ENCODE measurements at places on chromosomes 5 and 9.

- DNase-seq, result no peak
These were observed 508 bp upstream of the SNCAIP start for GRCh38 chr5:122311497-122311960.

DNA sequence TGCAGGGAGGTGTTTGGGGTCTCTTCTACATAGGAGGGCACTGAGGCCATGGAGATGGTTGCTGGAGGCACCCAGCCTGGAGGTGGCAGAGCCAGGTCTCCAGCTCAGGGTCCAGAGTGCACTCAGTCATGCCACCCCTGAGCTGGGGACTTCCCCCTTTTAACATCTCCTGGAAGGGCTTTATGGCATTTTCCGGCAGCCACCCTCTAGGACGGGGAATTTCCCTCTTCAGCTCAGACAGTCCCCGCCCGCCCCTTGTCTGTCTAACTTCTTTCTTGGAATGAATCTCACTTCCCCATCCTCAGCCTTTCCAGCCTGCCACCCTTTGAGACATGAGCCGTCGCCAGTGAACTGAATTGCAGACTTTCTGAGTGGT lies 49.9 kb downstream of the COL15A1 start:
- no peak for DNase-seq

DNA sequence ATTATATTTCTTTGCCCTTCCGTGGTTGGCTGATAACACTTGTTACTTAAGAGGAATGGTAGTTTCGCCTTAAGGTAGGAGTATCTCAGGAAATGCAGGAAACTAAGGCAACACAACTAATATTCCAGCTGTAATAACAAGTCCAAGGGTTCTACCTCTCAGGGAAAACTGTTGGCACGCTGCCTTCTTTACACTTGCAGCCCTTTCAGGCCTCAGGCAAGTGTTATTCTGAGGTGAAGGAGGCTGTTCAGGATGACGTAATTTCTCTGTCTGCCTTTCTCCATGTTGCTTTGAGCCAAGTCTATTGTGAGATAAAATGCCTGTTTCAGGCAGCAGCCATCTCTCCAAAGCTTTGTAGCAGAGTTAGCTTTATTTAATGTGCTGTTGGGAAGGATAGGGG lies 38.0 kb downstream of the VCAN start:
- DNase-seq, result no peak

DNA sequence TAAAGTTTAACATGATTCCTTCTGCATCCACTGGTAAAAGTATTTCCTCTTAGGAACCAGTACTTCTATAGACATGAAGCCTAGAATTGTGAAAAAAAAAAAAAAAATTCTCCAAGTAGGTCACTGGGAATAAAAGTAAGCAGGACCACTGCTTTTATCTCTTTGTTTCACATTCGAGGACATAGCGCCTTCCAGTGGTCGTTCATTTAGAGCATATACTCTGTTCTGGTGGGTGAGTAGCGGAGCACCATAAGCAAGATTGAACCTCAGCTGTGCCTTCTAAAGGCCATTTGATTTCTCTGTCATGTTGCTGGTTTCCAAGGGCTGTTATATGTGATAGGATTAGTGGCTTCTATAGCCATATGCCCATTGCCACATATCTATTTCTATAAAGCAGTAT lies 393.1 kb downstream of the TMEM232 start:
- DNase-seq, result no peak

DNA sequence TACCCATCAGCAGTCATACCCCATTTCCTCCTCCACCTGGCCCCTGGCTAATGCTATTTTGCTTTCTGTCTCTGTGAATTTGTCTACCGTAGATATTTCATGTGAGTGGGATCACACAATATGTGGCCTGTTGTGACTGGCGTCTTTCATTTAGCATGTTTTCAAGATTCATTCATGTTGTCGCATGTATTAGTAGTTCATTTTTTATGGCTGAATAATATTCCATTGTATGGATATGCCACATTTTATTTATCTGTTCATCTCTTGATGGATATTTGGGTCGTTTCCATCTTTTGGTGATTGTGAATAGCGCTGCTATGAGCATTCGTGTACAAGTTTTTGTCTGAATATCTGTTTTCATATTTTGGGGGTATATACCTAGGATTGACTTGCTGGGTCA lies 33.9 kb downstream of the PSD2 start:
- no peak for DNase-seq

- DNase-seq, result no peak
These were observed 93.6 kb downstream of the MED27 start for GRCh38 chr9:131986089-131986488.

DNA sequence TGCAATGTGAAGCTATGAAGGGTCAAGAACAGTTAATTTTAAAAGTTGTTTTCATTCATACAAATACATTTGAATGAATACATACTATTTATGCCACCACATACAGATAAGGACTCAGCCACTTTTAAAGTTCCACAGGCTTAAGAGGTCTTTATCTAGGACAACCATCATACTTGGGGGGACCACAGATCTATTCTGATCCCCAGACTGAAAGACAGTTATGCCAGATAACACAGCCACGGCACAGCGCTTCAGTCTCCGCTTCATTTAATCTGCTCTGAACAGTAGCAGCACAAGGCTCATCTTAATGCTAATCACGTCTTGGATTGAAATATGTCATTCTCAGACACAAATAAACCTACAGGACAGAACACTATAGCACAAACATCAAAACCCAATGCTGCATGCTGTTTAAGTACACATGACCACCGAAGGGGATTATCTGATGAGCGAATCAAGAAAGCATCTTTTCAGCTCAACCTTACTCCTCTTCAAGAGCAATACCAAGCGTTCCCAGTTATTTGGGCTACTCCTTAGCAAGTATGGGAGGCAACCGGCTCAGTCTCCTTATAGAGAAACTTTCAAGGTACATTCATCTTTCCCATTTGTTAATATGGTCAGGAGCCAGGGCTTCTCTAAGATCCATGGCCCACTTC lies 33.3 kb downstream of the PUM3 start:
- no peak for DNase-seq

DNA sequence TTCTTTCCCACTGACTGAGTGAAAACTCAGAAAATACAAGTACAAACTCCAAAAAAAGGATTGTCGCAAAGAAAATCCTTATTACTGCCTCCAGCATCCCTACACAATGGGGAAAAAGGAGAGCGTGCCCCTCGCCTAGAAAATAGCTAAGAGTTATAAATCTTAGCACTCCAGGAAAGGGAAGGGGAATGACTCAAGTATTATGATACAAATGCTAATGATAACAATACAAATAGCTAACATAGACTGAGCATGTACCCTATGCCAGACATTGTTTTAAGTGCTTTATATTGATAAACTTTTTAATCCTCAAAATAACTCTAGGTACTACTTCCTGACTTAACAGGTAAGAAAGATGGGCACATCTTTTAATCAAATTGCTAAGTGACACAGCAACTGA lies 70.8 kb upstream of the VCAN start:
- DNase-seq, result no peak

DNA sequence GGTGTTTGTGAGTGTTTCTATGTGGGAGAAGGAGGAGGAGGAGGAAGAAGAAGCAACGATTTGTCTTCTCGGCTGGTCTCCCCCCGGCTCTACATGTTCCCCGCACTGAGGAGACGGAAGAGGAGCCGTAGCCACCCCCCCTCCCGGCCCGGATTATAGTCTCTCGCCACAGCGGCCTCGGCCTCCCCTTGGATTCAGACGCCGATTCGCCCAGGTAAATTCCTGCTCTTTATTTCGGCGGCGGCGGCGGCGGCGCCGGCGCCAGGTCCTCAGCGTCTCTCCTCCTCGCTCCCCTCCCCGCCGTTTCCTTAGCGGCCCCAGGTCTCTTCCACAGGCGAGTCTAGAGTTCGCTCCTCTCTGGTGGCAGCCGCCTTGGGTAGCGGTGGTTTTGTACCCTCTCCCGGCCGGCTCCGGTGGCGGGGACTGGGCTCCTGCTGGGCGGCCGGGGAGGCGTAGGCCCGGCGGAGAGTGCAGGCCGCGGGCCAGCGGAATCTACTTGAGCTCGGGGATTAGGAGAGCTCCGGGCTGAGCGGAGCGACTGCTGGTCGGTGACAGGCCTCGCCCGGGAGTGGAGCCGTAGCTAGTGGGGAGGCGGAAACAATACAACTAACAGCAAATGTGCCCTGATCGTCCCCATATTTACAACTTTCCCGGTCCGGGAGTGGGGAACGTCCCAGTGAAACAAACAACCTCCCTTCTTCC lies 547 bp downstream of the NIPBL start:
- DNase-seq, result no peak

GRCh38 chr9:135032868-135033460 lies 54.5 kb upstream of the OLFM1 start:
- DNase-seq, result no peak

- DNase-seq, result no peak
These were observed 405.0 kb downstream of the ENC1 start for GRCh38 chr5:74235552-74235951.

GRCh38 chr5:26889815-26890214 lies 148.6 kb downstream of the CDH9 start:
- no peak for DNase-seq

GRCh38 chr5:122844136-122844909 lies 1.1 kb upstream of the SNX24 start:
- no peak for DNase-seq

GRCh38 chr5:59169081-59169767 lies 586.3 kb downstream of the RAB3C start:
- no peak for DNase-seq

DNA sequence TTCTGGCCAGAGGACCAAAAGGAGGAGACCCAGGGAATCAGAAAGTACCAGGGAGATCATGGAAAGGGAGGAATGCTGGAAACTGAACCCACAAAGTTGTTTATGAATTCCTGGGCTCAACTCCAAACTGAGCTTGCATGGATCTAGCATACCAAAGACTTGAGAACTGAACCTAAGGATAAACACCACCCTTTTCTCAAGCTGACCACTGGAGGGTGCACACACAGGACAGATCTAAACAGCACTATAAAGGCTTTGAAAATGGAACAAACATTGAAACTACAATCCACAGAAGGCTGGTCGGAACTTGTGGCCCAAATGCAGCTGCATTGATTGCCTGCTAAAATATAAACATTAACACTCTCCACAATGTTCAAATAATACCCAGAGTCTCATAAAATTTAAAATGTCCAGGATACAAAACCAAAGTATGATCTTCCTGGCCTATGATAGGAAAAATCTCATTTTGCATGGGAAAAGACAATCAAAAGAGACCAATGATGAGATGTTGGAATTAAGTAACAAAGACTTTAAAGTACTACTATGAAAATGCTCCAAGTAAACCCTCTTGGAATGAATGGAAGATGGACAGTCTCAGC lies 15.6 kb upstream of the IRF1 start:
- DNase-seq, result peak; percentile 91

GRCh38 chr5:178189433-178189832 lies 2.3 kb upstream of the GMCL2 start:
- no peak for DNase-seq

DNA sequence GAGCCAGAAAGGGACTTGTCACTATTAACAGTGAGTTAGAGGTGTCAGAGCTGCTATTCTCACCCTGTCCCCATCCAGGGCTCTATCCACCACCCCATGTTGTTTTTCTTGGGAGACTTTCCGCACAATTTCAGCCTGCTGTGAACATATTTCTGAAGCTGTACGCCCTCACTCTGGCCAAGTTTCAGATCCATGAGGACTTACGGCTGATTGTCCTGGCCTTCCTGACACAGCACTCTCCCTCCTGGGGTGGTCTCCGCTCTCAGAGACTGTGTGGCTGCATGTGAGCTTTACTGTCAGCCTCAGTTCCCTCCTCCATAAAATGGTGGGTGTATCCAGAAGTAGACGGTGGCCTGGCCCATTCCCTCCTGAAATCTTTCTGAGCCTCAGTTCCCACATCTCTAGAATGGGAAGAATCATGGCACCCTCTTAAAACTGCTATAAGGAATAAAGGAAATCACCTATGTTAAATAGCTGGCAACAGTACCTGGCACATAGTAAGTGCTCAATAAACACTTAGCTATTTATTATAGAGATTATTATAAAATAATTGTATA lies 804 bp upstream of the IL17B start:
- no peak for DNase-seq

DNA sequence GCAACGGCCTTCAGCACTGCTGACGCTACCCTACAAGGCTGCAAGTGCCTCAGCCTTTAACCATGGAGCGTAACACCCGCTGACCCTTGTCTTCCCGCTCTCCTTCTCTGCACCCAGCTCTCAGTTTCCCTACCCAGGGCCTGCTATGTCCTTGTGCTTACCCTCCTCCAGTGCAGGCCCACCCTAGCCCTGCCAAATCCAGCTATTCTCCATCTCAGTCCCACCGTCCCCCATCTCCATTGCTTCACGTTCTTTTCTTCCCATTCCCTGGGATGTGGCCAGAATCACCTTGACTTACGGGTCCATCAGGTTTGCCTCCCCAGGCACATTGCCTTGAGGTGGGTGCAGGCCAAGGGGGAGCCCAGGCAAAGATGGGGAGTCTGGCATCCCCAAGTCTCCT lies 91.2 kb downstream of the PAX5 start:
- no peak for DNase-seq

DNA sequence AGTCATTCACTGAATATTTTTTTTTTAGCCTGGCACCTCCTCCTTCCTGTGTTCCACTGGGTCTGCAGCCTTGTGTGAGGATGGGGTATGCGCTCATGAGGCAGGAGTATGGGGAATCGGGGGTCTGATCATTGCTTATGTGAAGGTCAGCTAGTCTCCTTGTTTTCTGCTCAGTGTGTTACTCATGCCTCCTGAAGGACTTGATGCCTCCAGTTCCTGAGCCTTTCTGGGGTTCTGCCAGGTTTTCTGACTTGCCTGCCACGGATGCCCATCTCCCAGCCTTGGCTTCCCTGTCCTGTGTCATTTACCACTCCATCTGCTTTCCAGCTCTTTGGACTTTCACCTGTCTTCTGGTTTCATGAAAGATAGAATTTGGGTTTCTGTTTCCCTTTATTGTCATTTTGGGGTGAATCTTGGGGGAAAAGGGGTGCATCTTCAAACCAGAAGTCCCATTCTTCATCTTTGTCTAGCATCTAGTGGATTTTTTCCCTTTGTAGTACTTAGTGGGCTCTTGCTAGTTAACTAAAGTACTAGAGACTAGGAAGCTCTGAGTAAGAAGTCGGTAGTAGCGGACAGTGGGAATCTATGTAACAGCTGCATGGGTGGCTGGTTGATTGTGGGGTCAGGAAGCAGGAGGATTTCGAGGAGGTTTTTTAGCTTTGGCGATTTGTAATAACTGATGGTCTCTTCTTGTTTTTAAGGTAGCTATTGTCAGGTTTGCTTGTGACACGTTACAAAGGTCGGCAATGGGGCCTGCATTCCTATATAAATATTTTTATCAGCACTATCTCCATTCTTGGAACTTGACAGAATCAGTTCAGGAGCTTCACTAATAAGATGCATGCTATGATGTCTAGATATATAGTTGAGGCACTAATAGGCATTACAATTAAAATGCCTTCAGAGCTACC lies 8.2 kb downstream of the OTULIN start:
- DNase-seq, result no peak

All from esophagus muscularis mucosa (tissue), 4 donors.